NCI-H1436 treated with DMSO at 0.1 percent for 48 hours (cell line): ENCODE measurements at places on chromosomes 1 and 21.

GRCh38 chr1:41365772-41366454 is 4.7 kb downstream of the FOXO6 start:
- DNase-seq = no peak

DNA sequence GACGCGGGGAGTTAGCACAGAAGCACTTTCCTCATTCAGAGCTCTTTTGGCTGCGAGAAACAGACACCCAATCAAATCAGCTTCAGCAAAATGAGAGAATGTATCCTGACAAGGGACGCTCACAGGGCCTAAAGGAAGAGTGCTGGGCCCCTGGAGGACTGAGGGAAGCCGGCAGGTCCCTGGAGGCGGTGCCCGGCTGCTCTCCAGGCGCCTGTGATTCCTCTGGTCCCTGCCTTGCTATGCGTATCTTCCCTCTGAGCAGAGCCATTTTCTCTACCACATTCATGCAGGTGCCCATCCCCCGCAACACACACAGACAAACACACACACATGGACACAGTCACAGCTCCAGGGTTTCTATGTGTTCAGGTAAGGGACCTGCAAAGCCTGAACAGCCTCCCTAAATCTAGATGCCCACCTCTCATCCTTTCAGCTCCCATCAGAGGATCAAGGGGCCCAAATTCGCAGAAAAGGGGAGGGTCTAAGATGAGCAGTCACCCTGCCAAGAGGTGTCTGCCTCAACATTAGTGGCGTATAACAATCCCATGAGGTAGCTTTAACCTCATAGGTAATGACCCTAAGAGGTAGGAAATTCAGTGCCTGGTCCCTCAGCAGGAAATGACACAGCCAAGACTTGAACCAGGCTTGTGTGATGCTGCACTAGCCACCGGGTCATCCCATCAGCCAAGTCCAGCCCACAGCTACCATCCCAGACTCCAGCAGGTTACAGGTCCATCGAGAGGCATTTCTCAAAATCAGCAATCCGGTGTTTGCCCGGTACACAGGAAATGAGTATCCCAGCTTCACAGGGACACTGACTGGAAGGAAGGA is 29.0 kb downstream of the PTAFR start:
- DNase-seq = no peak

DNA sequence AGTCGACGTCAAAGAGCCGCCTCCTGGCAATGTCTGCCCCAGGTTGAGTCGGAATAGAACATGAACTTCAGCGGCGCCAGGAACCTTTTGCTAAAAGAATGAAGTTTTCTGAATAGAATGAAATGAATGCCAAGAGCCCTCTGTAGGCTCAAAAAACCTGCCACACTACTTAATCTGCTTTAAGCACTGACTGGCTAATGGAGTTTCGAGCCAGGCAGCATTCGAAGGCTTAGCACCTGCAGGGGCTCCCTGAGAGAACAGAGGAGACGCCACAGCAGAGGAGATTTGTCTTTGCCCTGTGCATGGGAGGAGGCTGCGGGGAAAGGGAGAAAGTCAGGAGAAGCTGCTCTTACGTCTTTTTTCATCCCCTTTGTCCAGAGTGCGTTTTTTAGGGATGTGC is 641.7 kb downstream of the AJAP1 start:
- no peak for DNase-seq

DNA sequence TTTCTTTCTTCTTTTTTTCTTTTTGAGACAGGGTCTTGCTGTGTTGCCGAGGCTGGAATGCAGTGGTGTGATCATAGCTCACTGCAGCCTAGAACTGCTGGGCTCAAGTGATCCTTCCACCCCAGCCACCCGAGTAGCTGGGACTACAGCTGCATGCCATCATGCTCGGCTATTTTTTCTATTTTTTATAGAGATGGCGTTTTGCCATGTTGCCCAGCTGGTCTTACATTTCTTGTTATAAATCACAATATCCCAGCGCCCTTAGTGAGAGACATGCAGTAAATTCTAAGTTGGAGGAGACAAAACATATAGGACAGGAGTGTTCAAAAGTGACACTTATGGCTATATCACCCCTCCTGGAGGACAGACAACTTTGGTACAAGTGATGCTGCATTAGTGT is 31.3 kb upstream of the ACTN2 start:
- no peak for DNase-seq

- no peak for DNase-seq
These were observed 566.0 kb downstream of the ADGRL2 start for GRCh38 chr1:82366689-82367088.

DNA sequence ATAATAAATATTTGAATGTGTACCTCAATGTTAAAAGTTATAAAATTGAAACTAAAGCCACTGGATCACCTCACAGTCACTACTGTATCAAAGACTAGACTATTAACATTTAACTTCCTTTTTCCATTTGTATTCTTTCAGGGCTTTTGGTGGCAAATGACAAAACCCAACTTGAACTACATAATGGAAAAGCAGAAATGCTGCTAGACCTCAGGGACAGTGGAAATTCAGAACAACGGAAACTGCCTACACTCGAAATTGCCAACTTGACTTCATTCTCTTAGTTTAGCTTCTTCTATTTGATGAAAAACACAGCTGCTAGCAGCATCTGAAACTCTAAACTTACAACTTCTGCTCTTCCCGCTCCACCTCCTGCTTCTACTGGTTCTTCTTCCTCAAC is 34.9 kb upstream of the NTNG1 start:
- DNase-seq = no peak

- no peak for DNase-seq
These were observed 16.7 kb upstream of the ACTRT2 start for GRCh38 chr1:3004285-3005205.

DNA sequence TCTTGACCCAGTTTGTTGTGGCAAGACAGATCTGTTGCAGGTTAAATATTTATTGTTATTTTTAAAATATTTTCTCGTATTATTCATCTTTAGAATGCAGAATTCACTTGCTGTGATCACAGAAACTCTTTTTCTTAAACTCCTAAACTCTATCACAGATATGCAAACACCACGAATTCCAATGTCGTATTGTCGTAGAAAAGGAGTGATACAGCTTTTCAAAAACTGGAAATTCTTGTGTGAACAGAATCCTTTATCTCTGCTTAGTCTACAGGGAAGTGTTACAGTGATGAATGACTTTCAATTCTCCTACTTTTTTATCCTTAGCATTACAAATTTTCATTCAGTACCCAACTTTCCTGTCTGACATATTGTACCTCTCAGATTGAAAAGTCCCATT is 1329.5 kb upstream of the B3GALT2 start:
- no peak for DNase-seq

DNA sequence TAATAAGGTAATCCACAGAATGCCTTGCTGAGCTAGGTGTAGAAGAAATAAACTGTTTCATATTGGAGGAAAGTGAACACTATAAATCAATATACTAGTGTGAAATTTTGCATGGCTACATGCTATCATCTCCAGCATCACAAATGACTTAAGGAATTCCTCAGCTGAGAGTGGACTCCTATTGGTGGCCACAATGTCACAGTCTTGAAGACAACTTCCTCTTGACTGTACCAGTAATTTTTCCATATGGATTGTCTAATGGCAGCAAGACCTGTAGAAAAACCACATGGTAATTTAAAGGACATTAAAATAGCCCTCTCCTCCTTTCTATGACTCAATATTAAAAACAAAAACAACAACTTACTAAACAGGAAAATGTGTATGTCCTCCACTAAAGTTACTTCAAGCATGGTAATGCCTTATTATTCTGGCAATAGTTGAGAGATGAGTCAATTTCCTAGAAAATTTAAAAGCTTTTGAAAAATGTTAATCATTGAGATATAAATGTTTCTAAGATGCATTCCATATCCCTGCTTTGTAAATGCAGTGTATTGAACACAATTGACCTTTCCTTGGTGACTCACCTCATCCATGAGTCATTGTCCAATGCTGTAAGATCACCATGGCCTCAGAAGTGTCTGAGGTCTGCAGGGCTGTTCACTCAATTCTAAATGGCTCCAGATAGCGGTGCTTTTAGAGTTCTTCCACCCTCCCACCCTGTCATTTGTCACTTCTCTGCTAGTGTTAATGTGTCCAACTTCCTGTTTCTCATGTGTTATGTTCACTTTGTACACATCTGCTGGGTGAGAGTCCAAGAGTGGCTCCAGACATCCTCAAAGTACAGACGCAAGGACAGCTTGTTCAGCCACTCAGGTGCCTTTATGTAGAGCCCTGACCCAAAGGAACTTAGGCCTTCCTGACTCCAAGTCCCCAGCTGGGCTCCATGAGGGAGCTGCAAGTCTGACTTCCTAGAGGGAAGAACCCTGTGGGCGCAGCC is 32.8 kb upstream of the DNASE2B start:
- DNase-seq = no peak

- DNase-seq = no peak
These were observed 41.6 kb downstream of the NSL1 start for GRCh38 chr1:212749821-212750535.

GRCh38 chr1:70146488-70146887 is 58.9 kb downstream of the LRRC40 start:
- no peak for DNase-seq

- DNase-seq = no peak
These were observed 176.8 kb downstream of the PRDM16 start for GRCh38 chr1:3245768-3246167.

DNA sequence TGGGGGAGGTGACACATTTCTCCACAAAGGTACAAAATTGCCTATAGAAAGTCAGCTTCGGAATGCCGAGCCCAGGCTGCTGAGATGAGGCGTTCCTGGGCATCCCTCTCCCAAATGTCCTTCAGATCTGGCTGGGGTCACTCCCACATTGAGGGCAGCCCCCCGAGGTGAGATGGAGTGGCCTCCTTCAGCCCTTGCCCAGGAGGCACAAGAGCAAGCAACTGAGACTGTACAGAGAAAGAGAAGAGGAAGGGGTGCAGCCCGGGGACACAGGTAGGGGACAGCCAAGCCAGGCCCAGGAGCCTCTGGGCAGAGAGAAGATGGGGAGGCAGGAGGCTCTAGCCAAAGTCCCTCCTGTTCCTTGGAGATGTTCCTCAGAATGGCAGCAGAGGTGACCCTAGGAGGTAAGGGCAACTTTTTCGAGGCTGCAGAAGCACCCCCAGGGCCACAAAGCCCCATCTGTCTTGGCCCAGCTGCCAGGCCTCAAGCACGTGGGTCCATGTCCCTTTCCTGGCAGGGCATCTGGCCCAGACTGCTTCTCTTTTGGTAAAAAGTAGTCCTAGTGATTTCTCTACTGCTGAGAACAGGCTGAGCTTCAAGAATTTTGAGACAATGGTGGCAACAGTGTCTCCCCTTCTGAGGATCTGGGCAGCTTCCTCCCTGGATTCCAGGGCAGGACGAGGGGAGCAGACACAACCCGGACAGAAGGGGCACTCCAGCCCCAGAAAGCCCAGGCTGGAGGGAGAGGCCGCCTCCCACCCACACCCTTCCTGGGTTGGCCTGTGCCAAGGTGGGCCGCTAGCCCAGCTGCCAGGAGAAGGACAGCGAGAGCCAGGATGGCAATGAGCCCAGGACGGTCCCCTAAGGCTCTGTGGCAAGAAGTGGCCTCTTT is 68.0 kb downstream of the LRRN2 start:
- no peak for DNase-seq

- no peak for DNase-seq
These were observed 36.6 kb downstream of the DOP1B start for GRCh38 chr21:36193200-36193599.

GRCh38 chr1:183572721-183573120 is 17.5 kb downstream of the NCF2 start:
- DNase-seq = no peak

DNA sequence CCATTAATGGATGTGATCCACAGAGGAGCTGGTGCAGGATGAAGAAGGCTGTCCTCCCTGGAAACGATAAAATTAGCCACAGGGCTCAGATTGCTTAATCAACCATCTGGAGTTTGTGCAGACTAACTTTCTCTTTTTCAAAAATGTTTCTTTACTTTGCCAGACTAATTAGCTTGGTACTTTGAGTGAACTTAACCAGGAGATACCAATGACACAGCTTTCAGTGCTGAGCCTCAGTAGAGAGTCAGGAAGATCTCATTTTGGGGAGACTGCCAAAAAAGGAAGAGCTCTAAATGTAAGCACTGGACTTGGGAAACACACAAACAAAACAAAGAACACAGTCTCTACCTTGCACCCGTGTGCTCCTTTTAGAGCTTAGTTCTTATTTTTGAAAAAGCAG is 248.1 kb upstream of the DEPDC1 start:
- no peak for DNase-seq

DNA sequence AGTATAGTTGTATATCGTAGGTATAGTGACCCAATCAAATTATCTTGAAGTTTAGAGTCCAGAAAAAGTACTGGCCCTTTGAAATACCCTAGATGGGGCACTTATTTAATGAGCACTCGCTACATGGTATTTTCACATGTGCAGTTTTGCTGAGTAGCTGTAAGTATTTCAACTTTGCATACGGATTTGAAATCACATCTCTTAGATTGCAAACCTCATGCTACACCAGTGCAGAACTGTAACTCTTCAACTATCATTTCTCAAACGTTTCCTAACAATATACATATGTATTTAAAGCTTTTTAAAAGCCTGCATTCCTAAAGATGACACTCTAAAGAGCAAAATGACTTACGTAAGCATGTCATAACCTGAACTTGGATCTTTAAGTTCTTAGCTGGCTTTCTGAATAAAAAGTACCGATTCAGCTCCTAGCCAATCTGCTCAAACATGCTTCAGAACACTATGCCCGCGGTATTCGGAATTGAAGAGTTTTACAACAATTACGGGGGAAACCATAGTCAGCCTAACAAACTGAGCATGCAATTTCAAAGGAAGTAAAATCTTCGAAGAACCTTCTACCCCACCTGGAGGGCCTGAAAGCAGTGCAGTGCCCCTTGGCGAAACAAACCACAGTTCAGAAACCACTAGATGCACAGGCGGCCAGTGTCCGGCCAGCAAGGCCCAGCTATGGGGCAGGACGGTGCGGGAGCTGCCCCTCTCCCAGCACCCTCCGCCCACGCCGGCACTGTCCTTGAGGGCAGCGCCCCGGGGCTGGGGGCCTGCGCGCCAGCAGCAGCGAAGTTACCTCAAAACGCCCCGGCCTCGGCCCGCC is 863 bp downstream of the FH start:
- no peak for DNase-seq

GRCh38 chr1:62144238-62144831 is 50.3 kb upstream of the L1TD1 start:
- DNase-seq = no peak

DNA sequence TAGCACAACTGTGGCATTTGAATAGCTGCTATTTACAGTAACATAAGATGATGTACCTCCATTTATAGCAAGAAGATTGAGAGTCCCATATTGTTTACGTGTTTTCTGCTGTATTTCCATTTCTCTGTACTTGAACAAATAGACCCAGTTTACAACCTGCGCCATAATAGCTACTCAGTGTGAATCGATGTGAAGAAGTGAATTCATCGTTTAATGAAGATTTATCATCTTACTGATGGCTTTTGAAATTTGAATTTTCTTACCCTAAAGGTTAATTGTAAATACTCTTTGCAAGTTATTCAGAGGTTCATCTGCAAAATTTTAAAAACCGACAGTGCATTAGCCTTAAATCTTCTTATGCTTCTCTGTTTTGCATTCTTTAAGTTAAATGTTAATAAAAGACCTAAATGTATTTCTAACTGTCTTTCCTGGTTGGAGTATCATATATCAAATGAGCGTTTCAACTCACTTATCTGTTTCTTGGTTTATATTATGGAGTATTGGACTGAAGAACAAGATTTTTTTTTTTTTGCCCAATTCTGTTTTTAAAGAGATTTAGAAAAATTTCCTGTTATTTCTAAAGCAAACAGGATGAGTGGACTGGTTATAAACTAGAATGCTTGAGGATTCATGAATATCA is 2.2 kb downstream of the MACO1 start:
- DNase-seq = no peak
